ENCODE measurements at places on chromosomes 13 and 19.
A peak's percentile ranks its signal among the peaks of the same experiment; 100 is the strongest.

GRCh38 chr13:114103801-114104654 is 28.4 kb downstream of the RASA3 start:
- DNase-seq: no peak

- DNase-seq: no peak
Measured at GRCh38 chr19:2610637-2611482, 91.6 kb downstream of the GNG7 start.

DNA sequence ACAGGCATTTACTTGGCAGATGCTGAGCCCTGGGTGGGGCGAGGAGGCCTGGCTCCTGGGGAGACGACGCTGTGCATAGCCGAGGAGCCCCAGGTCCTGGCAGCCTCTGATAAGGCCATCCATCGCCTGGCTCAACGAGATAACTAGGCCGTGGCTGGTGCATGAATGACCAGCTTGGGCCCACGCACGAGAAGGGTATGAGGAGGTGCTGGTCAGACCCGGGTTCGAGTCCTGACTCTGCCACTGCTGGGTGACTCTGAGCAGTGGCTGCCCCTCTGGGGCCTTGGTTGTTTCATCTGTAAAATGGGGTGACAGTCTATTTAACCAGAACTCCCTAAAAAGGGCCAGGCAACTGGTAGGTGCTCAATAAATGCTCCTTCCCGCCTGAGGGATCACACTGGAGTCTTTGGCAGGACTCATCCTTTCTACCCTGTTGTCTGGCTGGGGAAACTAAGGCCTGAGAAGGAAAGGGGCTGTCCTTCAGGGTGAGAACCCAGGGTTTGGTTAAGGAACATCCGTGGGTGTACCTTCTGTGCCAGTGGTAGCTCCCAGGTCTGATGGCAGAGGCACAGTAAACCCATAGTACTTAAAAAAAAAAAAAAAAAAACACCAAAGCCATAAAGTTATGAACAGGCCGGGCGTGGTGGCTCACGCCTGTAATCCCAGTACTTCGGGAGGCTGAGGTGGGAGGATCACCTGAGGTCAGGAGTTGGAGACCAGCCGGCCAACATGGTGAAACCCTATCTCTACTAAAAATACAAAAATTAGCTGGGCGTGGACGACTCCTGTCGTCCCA is 8.1 kb upstream of the ARRDC2 start:
- DNase-seq: no peak

GRCh38 chr19:38264486-38265212 is at the start of gene SPINT2:
SPINT2 (plus strand) TSS chr19:38264573; CDS start chr19:38264893, 320 bp downstream.
- DNase-seq: no peak

DNA sequence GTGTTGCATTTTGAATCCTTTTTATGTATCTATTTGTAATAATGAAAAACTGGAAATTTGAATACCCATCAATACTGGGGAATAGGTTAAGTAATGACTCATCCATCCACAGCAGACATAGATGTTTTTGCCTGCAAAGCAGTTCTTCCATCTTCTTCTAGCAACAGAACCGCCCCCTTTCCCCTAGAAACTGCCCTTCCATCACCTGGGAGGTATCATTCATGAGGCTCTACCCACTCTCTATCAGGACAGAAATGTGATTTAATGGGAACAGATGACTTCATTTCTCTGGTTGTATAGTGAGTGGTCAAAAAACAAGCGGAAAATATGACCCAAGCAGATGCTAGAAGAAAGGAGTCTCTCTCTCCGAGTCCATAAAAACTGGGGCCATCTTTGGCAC is 532.8 kb downstream of the UQCRFS1 start:
- DNase-seq: no peak

DNA sequence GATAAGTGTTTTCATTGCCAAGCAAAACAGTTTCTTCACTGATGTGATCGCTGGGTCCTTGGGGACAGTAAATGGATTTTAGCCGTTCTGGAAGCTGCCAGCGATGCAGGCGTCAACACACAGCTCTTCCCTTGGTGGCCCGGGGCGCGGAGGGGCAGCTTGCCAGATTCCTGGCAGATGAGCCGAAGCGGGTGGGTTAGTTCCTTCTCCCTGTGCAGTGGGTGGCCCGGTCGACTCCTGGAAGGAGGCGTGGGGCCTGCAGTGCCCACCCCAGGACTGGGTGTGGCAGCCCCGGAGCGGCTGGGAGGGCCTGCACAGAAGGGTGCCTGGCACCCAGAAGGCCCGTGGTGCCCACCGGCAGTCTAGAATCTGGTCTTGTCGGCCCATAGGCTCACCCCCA is 69.0 kb downstream of the KDM4B start:
- no peak for DNase-seq

DNA sequence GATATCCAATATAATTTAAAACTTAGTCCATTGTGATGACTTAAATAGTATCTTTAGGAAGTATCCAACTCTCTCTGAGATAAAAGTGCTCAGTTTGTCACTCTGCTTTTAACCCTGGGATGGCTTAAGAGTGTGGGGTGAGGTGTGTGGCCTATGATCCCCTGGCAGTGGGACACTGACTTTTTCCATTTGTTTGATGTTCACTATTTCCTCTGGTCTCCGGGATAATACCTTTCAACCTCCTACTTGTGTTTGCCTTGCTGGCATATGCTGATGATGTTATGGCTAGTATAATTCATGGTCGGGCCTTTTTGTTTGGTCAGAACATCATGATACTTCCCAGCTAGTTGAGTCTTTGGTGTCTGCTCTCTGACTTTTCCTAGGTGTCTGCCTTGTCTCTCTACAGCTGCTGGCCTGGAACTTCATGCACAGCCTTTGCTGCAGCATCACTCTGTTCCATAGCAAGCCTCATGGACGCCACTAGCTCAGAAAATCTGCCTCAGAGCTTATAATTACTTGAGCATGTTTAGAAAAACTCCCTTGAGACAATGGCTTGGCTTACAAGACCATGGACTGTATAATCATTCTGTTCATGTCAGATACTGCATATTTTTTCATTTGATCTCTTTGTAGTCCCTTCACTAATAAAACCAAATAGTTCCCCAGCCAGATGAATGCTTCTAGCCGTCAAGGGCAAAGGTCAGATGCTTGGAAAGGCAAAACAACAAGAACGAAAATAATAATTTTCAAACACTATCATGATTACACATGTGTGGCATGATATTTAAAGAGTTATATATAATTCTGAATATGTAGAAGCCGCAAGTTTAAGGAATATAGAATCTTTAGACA is 75.2 kb downstream of the WDFY2 start:
- no peak for DNase-seq

DNA sequence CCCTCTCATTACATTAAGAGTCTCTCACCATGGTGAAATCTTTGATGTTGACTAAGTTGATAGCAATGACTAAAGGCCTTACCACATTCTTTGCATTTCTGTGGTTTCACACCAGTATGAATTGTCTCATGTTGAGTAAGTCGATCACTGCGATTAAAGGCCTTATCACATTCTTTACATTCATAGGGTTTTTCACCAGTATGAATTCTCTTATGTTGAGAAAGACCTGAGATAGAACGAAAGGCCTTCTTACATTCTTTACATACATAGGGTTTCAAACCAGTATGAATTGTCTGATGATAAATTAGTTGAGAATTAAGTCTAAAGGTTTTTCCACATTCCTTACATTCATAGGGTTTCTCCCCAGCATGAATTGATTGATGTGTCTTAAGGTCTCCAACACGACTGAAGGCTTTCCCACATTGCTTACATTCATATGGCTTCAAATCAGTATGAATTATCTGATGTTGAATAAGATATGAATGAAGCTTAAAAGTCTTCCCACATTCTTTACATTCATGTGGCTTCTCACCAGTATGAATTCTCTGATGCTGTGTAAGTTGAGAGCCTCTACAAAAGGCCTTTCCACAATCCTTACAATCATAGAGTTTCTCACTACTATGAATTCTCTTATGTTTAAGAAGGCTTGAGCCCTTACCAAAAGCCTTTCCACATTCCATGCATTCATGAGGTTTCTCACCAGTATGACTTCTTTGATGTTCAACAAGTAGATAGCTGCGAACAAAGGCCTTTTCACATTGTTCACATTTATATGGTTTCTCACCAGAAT is 45.6 kb downstream of the ZNF283 start:
- no peak for DNase-seq

GRCh38 chr19:13974073-13974472 is 21.8 kb downstream of the DCAF15 start:
- DNase-seq: no peak

DNA sequence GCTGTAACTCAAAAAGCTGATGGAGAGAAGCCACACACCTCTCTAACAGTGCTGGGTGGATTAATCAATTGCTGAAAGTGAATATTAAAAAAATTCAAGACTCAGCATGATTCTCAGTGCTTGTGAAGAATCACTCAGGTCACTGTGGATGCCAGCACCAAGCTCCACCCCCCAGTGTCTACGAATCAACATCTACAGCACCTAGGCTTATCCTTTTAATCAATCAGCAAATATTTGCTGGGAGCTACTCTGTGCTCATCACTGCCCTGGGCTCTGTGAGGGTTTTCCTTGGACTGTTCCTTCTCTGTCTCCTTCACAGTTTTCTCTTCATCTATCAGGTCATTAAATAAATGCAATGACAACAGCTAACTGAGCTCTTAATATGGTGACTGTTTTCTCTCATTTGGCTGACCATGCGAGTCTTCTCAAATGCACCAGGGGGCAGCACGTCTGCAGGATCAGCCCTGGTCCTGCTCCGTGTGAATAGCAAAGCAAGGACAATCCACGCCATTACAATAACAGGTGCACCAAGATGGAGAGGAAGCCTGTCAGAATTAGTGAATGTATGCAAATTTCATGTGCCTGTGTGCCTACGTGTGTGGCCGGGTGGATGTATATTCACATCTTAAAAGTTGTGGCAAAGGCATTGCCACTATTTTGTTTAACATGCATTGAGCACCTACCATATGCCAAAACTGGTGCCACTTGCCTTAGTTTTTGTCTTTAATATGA is 14.6 kb upstream of the C13orf42 start:
- DNase-seq: peak; percentile 36

- DNase-seq: no peak
Measured at GRCh38 chr13:53104136-53104535, 75.5 kb downstream of the OLFM4 start.

GRCh38 chr13:52921194-52921593 is 72.8 kb upstream of the PCDH8 start:
- DNase-seq: no peak

- DNase-seq: no peak
Measured at GRCh38 chr19:43329989-43330388, 23.5 kb upstream of the CD177 start.

DNA sequence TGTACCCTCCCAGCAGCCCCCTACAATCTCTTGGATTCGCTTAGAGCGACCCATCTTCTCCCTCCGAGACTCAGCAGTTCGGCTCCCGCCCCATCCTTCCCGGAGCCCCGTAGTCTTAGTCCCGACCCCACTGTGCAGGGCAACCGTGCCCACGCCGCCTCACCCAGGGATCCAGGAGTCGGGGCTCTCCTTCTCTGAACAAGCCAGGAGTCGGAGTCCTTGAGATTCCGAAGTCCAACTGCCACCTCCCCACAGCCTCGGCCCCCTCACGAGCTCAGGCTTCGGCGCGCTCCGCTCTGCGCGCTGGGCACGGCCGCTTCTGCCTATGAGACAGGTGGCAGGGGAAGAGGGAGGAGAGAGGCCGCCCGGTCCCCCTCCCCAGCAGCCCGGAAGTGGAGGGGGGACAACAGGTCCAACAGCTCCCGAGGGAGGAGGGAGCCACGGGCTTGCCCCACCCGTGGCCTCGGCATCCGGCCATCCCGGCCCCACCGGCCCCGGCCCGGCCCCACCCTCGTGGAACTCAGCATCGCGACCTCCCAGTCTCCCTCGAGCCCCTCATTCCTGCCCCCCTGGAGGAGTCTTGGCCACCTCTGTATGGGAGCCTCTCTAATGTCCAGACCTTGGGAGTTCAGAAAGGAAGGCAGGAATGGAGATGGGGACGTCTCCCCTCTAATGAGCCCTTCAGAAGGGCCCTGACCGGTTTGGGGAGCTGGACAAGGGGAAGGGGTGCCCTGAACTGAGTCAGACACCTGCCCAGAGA is at the start of gene PHLDB3:
PHLDB3 (minus strand) TSS at position 321 of the 760 bp plus-strand sequence. CDS start 628 bp downstream, outside the sequence.
- DNase-seq: no peak

DNA sequence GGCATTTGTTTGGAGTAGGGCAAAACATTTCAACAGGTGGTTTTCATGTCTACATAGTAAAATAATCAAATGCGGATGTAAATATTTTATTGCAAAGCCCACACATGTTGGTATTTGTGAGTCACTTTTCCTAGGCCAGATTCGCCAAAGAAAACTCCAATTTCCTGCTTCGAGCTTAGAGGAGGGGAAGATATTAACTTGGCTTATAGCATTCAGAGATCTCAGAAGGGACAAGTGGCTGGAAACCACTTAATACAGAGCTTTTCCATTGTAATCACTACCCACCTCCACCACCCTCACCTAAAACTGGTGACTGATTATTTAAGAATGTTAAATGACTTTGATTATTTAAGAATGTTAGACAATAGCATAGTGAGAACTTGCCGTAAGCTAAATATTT is 530.6 kb upstream of the SPRY2 start:
- DNase-seq: no peak

DNA sequence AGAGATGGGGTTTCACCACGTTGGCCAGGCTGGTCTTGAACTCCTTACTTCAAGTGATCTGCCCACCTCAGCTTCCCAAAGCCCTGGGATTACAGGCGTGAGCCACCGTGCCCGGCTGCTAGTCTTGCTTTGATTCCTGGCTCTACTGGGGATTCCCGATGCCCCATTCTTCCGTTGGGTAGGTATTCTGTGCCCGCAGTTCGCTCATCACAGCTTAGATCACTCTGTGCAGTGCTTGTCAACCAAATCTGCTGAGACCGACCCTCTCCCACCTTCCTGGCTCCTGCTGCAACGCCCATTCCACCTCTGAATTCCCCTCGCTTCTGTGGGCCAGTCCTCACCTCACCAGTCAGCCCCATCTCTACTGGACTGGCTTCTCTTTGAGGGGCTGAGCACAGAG is 4.6 kb upstream of the ZNF414 start:
- DNase-seq: no peak

DNA sequence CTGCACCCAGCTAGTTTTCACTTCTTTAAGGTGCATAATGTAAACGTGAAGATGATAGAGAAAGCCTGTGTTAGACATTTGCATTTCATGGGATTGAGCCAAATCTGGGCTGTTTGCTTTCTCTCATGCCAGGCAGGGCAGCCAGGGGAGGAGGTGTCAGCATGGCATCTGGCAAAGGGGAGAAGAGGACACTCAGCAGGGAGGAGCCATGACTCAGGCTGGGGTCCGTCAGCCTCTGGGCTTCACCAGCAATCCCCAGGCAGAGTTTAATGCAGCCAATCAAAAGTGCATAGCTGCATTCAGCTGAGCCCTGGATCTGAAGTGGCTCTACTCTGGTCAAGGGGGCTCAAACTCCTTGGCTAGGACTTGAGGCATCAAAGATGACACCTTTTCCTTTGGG is 23.5 kb downstream of the EBPL start:
- no peak for DNase-seq

DNA sequence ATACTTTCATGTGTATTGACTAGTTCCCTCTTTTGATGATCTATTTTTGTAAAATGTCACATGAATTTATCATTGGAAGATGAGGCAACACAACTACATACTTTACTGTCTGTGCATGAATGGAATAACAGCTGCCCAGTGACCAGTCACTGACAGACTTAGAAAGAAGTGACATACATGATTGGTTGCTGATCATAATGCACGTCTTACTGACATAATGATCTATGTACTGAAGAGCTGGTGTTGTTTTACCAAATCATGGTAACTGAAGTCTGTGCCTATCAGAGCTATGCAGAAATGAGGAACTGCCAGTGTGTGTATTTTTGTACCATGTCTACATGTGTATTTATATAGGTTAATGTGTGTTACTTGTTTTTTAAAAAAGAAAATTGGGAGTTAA is 26.5 kb downstream of the GPR18 start:
- no peak for DNase-seq

Data from Panc1 (cell line).